ENCODE measurements at places on chromosomes 12 and 14.

GRCh38 chr14:102248121-102248520, 56.8 kb downstream of the MOK start:
- DNase-seq: no peak

- DNase-seq: no peak
Observed at GRCh38 chr12:41188841-41189394, 798 bp downstream of the PDZRN4 start.

DNA sequence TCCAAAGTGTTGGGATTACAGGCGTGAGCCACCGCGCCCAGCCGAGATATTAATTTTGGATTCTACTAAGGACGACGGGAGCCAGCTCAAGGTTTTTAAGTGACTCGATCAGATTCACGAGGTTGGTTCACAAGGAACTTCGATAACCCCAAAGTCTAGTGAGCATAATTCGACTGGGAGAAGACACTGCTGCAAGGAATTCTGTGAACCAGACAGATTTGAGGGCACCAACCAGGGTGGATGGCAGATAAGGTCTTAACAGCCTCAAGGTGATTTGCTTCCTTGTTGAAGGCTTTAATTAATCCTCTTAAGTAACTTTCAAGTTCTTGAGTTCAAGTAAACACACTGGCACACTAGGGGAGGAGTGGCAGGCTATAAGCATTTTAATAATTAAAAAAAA, 1.1 kb upstream of the KLHDC2 start:
- peak; percentile 6 for DNase-seq

DNA sequence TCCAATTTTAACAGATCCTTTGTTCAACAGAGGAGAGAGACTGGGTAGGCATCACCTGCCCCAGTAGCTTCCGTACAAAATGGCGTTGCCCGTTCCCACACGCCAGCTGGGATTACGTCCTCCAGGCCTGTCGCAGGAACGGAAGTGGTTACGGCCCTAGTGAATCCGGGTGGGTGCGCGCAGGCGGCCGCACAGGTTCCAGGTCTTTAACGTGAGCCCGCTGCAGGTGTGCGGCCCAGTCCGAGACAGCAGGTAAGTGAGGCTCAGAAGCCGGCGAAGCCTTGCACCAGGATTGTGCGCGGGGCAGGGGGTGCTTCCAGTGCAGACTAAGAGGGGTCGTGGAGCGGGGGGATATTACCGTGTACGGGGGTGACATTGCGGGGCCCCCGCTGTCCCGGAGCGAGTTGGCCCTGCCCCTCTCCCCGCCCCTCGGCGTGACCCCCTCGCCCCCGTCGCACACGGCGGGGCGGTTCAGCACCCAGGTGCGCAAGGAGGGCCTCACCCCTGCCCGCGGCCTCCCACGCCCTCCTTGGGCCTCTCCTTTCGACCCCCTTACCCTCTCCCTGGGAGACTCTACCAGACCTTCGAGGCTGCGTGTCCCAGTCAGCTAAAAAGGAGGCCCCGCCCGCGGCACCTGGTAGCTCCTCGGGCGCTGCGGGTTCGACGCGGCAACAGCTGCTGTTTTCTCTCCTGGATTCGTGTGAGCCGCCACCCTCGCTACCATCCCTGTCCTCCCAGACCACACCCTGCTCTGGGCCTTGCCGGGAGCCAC, at the start of gene EXD2:
Gene EXD2, plus strand, starts transcription at position 159 of the 772 bp plus-strand sequence. CDS start 17,973 bp downstream, outside the sequence.
- DNase-seq: peak; percentile 85

- DNase-seq: no peak
Observed at GRCh38 chr12:41190338-41190737, 2.2 kb downstream of the PDZRN4 start.

DNA sequence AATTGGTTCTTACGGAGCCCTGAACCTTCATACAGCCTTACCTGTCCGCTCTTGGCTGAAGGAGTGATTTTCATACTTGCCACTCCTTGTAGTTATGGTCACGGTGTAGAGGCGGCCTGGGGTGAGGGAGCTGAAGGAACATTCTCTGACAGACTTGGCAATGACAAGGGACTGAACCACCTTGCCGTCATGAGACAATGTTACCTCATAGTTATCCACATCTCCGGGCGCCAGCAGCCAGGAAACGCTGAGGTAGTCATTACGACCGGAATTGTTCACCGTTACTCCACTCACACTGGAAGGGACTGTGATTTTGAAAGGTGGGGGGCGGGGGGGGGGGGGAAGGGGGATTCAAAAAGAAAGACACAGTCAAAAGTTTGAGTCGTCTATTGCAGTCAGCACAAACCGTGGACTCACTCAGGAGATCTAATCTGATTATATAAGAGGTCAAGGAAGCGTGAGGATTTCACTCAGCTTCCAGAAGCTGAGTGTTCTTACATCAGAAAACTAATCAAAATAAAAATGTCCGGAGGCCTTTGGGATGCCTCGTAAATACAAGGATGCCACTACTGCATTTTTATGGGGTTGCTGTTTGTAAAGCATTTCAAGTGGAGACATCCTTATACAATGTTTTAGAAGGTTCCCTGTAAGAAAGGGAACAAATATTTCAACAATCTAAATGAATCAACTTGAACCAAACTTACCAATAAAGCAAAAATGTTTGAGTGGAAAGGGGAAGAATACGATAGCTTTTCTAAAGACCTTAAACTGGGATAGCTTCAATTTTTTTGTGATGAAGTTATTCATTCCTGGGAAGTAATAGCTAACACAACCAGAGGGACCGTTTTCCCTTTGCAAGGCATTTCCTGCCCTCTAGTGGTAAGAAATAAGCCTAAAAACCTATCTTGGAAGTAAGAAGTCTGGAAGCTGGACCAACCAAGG, 60.6 kb downstream of the PTPRB start:
- peak; percentile 77 for DNase-seq

DNA sequence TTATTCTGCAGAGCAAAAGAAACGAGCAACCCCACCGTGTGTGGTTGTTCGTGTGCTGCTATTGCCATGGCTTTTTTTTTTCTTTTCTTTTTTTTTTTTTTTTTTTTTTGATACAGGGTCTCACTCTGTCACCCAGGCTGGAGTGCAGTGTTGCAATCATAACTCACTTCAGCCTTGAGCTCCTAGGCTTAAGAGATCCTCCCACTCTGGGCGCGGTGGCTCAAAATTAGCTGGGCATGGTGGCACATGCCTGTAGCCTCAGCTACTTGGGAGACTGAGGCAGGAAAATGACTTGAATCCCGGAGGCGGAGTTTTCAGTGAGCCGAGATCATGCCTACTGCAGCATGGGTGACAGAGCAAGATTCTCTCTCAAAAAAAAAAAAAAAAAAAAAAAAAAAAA, 144.2 kb downstream of the ESR2 start:
- no peak for DNase-seq

DNA sequence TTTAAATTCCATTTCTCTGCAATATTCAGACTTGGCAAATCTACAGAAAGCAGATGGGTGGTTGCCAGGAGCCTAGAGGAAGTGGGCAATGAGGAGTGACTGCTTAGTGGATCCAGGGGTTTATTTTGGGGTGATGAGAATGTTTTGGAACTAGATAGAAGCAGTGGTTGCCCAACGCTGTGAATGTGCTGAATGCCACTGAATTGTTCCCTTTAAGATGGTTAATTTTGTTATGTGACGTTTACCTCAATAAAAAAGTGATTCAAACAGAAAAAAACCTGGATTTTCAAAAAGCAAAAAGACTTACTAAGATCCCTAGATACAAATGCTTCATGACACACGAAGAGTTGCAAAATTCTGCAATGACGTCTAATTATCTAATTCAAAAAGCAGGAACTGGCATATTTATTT, 34.2 kb downstream of the DAO start:
- peak; percentile 12 for DNase-seq

Data from EL (cell line).